ENCODE measurements at places on chromosomes 5 and 9. TPM values are rescaled to one million over a fixed set of nuclear protein-coding genes. Genes with fewer than 3 reads are reported as not detected.

- no peak for DNase-seq
- no peaks in the 10 kb centered on the region for H3K4me1 ChIP-seq
- no peak overlapping the region for H3K4me3 ChIP-seq
- H3K27me3 ChIP-seq = no peaks in the 10 kb centered on the region
- no peak overlapping the region for H3K27ac ChIP-seq
- H3K36me3 ChIP-seq = no peaks in the 10 kb centered on the region
These were observed 147.6 kb upstream of the TRPM3 start for GRCh38 chr9:71268871-71269635.

WWC1 gene
- total RNA-seq = 109 TPM

- H3K4me3 ChIP-seq = no peak overlapping the region
- DNase-seq = no peak
- no peak overlapping the region for H3K27ac ChIP-seq
- no peaks in the 10 kb centered on the region for H3K27me3 ChIP-seq
- H3K4me1 ChIP-seq = no peaks in the 10 kb centered on the region
These were observed 68.2 kb upstream of the HRH2 start for GRCh38 chr5:175589714-175590113.

DNA sequence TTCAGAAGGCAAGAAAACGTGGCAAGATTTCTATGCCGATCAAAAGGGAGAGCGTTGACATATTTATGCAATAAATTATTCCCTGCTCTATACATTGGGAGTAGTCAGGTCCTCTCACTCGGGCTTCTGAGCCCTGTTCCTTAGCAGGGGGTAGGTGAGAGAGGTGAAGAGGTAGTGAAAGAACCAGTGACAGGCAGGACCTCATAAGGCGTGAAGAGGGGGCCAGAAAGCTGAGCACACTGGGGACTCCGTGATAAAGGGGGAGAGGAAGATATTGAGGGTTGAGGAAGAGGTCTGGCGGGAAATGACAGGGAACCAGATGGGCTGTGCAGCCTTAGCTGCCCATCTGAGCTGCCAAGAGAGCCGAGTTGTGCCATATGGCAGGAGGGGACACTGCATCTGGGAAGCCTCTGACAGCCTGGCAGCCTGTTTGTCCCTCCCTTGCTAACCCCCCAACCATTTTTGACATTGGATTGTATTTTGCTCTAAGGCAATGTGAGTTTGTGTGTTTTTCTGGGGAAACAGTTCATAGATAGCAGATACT is 782 bp upstream of the CDC20B start:
- no peak for DNase-seq
- H3K27ac ChIP-seq = no peak overlapping the region
- H3K36me3 ChIP-seq = no peaks in the 10 kb centered on the region
- peaks cover 3% of the 10 kb centered on the region for H3K27me3 ChIP-seq
- peaks cover 11% of the 10 kb centered on the region for H3K4me1 ChIP-seq

IL31RA gene
- not detected for total RNA-seq
